ENCODE measurements at places on chromosomes 7 and 10.

GRCh38 chr7:143993924-143994323 lies 6.2 kb upstream of the OR6B1 start:
- DNase-seq: no peak

GRCh38 chr7:21318916-21319270 lies 109.0 kb upstream of the SP4 start:
- DNase-seq: no peak

- DNase-seq: no peak
These were observed 95.5 kb downstream of the LHPP start for GRCh38 chr10:124557167-124557566.

GRCh38 chr7:83648464-83649241 lies at the start of gene SEMA3E:
TSS of gene SEMA3E (minus strand) at chr7:83649139.
- DNase-seq: peak; percentile 82

GRCh38 chr10:12628153-12628552 lies 278.8 kb downstream of the CAMK1D start:
- peak; percentile 22 for DNase-seq

DNA sequence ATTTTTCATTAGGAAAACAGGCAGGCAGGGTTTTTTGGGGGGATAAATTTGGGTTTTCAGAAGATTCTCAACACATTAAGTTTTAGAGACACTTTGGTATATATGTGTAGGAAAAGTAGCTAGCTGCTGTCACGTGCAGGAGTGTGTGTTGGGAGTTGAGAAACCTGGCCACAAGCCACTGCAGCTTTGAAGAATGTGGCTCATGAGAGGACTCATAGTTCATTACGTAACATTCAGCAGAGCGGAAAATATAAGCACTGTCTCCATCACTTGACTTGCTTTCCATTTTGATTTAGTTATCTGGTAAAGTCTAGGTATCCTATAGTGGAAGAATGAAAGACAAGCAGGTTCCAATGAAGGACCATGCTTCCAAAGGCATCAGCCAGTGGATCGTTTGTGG lies 31.2 kb downstream of the SMNDC1 start:
- DNase-seq: peak; percentile 76

- DNase-seq: peak; percentile 11
These were observed 24.0 kb downstream of the ZEB1 start for GRCh38 chr10:31343009-31343408.

GRCh38 chr7:19587291-19587690 lies 121.5 kb downstream of the POLR1F start:
- no peak for DNase-seq

GRCh38 chr10:9262770-9263169 lies 1208.3 kb downstream of the GATA3 start:
- no peak for DNase-seq

GRCh38 chr7:2244404-2244995 lies 2.5 kb downstream of the NUDT1 start:
- DNase-seq: no peak

DNA sequence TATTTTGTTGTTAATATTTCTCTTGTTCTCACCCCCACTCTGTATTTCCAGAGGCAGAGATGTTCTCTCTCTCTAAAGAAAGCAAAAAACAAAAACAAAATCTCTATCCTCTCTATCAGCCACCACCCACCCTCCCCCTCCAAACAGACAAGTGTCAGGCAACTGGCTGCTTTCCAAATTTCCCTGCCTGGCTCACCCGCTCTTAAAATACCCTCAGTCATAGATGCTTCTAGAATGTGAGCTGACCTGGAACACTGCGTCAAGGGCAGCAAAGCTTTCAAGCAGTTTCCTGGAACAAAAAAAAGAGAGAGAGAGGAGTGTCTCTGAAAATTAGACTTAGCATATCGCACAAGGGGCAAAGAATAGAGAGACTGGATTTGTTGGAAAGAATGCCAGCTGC lies 341.0 kb upstream of the ZMIZ1 start:
- DNase-seq: no peak

GRCh38 chr10:100554902-100555301 lies 19.2 kb downstream of the HIF1AN start:
- peak; percentile 13 for DNase-seq

GRCh38 chr7:141042222-141043193 lies 27.8 kb upstream of the MRPS33 start:
- DNase-seq: peak; percentile 18

DNA sequence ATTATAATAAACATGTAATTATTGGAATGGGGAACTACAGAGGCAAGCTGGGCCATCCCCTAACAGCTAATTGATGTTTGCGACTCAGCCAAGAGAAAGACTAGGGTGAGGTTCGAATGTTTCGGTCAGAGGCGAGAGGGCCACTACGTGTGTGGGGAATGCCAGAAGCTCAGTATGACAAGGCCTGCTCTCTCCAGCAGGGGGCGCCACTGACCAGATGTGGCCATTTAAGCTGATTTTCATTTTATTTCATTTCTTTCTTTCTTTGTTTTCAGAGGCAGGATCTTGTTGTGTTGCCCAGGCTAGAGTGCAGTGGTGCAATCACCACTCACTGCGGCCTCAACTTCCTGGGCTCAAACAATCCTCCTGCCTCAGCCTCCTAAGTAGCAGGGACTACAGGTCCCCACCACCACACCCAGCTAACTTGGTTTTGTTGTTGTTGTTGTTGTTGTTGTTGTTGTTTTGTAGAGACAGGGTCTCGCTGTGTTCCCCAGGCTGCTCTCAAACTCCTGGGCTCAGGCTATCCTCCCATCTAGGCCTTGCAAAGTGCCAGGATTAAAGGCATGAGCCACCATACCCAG lies 38.1 kb downstream of the TMEM130 start:
- peak; percentile 42 for DNase-seq

DNA sequence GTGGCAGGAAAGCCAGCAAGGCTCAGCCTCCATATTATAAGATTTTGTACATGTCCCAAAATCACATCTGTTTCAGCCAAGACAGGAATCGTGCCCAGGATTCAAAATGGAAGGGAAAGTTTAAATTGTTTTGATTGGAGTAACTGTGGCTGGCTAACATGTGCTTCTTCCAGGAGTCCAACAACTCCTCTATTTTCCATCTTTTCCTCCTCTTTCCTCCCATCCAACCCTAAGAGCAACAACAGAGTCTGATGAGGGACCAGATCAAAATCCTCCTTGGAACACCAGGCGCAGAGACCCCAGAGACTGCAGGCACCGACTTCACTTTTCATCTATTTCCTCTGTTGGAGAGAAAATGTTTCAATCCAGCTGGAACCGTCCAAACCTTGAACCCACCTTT lies 36.0 kb upstream of the SVIL start:
- no peak for DNase-seq

DNA sequence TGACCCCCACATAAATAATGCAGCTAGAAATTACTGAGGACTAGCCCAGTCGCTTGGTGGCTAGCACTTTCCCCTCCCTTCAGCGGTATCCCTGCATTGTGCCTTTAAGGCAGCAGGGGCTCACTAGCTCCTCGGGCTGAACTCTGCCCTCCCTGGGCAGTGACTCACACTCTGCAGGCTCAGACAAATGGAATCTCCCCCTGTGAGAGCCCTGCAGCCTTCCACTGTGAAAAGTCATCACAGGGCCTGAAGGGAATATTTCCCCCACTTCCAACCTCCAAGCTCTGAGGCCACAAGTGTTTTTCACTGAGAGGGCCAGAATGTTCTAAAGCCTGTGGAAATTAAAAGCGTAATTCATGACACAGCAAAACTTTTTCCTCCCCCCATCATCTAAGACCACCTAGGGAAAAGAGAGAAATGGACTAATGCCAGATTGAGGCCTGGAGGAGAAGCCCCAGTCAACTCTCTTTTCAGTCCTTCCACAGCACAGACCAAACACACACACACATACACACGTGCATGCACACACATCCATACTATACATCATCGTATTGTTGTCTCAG lies 93.6 kb upstream of the COL1A2 start:
- peak; percentile 99 for DNase-seq

GRCh38 chr10:122112021-122112616 lies 123.2 kb downstream of the TACC2 start:
- DNase-seq: no peak

GRCh38 chr10:57791546-57791945 lies 476.1 kb downstream of the IPMK start:
- no peak for DNase-seq

DNA sequence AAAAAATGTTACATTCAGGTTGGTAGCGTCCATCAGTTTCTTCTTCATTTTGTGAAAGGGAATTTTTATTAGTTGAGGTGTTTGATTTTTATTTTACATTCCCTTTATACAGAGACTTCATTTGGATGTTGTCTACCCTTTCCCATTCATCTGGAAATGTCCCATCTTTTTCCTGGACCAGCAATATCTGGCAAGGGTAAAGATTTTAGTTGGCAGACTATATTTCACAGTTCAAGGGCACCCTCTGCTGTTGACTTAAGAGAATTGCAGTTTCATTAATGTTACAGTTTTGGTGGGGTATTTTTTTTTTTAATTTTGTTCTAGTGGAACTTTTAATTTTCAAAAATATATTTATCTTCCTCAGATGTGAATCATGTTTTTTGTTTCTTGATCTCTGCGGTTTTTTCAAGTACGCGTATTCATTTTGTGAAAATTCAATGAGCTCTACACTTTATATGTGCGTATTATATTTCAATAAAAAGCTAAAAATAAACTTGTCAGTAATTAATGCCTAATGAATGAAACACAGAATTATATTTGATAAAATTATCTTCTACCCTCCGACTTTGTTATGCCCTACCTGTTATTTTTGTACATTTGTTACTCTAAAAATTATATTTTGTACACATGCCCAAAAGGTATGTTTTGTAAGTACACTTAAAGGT lies 97.9 kb upstream of the KLF14 start:
- DNase-seq: peak; percentile 55

GRCh38 chr7:32330602-32331001 lies 159.6 kb downstream of the LSM5 start:
- no peak for DNase-seq

- DNase-seq: peak; percentile 40
These were observed 155.0 kb downstream of the PTPRN2 start for GRCh38 chr7:158432369-158433341.

DNA sequence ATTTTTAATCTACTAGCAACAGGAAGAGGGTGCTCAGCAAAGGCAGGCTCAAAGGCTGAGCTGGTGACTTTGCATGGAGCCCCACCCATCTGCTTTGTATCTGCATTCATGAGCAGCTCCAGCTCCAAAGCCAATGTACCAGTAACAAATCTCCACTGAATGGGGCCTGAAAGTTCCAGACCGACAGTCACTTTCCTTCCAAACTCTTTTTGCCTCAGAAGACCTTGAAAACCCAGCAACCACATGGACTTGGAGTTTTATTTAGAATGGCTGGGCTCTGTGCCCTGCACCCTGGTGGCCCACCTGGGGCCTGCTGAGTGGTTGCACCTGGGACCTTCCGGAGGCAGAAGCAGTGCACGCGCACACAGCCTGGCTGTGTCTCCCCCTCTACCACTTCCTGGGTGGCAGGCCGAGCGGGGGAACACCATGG lies 195.0 kb upstream of the PLXNA4 start:
- no peak for DNase-seq

DNA sequence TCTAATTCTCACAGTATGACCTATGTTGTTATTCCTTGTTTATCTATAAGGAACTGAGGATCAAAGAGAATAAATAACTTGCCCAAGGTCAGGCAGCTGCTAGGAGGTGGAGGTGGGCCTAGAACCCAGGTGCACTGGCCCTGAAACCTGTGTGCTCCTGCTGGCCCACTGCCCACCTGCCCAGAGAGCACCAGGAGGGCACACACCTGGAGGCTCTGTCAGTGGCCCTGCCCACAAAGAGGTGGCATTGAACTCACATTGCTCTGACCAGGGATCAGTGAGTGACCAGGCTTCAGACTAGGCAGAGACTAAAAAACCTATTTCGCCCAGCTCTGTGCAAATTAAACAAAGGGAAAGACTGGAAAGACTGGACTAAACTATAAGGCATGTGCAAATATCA lies 210.6 kb downstream of the TNS3 start:
- DNase-seq: no peak

DNA sequence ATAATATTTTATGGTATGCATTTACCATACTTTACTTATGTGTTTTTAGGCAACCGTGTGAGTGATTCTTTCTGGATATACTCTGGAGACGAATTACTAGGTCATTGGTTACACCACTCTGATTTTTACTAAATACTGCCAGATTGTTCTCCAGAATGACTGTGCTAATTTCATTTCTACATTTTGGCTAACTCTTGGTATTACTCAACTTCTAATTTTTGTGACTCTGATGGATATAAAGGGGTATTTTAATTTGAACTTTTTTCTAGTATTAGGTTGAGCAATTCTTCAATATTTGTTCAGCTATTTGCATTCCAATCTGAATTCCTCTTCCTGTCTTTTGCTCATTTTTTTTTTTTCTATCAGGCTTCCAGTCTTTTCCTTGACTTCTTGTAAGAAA lies 223.6 kb downstream of the MDFIC start:
- DNase-seq: no peak

DNA sequence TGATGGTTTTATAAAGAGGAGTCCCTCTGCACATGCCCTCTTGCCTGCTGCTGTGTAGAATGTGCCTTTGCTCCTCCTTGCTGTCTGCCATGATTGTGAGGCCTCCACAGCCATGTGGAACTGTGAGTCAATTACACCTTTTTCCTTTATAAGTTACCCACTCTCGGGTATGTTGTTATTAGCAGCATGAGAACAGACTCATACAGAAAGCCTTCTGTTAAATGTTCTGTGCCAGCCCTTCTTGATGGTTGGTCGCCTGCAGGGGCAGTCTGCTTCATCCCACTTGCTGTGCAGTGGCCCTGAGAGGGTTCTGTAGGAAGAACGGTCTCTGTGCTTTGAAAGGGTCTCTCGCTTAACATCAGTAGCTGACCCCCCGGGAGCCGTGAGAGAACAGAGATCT lies 248.9 kb upstream of the IGFBP3 start:
- DNase-seq: no peak

DNA sequence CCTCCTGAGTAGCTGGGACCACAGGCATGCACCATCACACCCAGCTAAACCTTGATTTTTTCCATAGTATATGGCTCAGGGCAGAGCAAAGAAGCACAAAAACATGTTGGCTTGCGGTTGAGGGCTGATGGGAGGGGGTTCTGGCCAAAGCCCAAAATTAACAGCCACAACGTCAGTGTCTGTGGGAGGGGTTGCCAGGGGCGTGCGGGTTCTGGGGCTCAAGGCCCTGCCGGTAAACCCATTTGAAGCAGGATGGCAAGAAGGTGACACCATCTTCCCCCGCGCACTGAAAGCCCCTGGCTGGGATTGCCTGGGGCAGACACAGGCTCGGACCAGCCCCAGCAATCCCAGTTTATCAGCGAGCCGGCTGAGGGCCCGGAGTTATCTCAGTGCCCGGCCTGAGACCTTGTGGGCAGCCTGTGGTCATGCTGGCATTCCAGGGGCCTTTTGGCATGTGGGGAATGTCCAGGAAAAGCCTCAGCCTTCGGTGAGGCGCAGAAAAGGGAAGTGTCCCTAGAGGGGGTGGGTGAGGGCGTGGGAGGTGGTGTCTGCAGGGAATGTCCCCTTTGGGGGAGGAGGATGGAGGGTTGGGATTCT lies 167.7 kb upstream of the TNRC18 start:
- DNase-seq: peak; percentile 99

DNA sequence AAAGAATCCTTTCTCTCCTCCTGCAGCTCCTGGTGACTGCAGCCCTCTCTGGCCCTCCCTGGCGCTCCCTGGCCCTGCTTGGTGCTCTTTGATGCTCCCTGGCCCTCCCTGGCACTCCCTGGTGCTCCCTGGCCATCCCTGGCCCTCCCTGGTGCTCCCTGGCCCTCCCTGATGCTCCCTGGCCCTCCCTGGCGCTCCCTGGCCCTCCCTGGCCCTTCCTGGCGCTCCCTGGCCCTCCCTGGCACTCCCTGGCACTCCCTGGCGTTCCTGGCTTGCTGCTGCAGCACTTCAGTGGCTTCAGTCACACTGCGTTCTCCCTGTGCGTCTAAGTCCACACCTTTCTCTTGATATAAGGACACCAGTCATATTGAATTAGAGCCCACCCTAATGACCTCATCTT lies 15.2 kb upstream of the FGFR2 start:
- no peak for DNase-seq
